ENCODE measurements at places on chromosomes 4 and X.
A peak's percentile ranks its signal among the peaks of the same experiment; 100 is the strongest.

DNA sequence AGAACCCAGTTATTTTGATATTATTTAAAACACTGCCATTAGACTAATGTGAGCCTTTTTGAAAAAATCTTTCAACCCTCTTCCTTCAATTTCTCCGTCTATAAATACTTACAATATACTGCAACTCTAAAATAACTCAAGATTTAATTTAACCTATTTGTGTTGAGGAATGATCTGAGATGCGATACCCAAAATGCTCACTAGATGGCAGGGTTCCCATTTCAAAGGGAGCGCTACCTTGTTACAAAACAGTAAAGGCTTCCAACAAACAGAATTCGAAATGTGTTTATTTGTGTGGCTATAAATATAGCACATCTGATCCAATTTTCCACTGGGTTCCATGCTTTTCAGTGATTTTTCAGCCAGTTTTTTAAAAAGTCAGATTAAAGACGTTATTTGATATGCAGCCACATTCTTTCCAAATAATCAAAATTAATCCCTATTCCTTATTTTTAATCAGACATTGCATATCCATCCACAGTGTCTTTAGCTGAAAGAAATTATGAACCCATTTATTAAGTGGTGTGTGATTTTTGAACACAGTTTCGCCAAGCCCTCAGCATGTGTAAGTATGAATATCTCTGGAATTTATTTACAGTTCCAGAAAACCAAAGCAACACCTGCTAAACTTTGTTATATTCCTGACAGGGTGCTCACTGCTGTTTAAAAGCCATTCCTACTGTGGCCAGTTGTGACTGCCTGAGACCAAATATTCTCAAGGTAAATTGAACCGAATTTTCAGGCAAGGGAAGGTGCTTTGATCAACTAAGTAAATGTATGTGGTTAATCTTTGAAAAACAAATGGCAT is 668.0 kb upstream of the LCORL start:
- peak; percentile 5 for DNase-seq

- no peak for DNase-seq
These were observed 2.6 kb upstream of the SNCA start for GRCh38 chr4:89839558-89839957.

GRCh38 chr4:166941629-166942028 is 292.7 kb downstream of the SPOCK3 start:
- DNase-seq = no peak

- DNase-seq = no peak
These were observed 2.5 kb downstream of the ARAP2 start for GRCh38 chr4:36241771-36242170.
